ENCODE measurements at places on chromosomes 13 and 19. TPM values are rescaled to one million over a fixed set of nuclear protein-coding genes. Genes with fewer than 3 reads are reported as not detected.

The CEACAM3 gene
- not detected for total RNA-seq

DNA sequence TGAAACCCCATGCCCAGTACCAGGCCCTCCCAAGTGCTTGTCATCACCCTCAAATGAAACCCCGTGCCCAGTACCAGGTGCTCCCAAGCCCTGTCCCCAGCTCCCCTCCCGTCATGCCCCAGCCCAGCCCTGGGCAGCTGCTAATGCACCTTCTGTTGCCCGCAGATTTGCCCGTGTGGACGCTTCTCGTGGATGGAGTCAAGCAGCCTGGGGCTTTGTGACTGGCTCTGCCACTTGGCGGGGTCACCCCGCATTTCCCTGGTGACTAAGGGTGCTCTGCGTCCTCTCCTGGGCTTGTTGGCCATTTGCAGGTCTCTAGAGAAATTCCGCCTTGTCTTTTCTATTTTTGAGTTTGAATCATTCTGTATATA lies 82.7 kb downstream of the ATP11A start:
- no peak for DNase-seq
- H3K27me3 ChIP-seq = no peaks in the 10 kb centered on the region
- no peaks in the 10 kb centered on the region for H3K36me3 ChIP-seq
- no peak overlapping the region for H3K27ac ChIP-seq

The VSIG10L gene
- 4.7 TPM for total RNA-seq

- H3K4me3 ChIP-seq = no peak overlapping the region
- H3K27ac ChIP-seq = no peak overlapping the region
- DNase-seq = no peak
- no peaks in the 10 kb centered on the region for H3K27me3 ChIP-seq
- H3K36me3 ChIP-seq = no peaks in the 10 kb centered on the region
Measured at GRCh38 chr19:3125900-3126524, 9.8 kb upstream of the GNA15 start.

- peak; percentile 28 for DNase-seq
- H3K27ac ChIP-seq = no peak overlapping the region
- H3K4me1 ChIP-seq = no peaks in the 10 kb centered on the region
- no peaks in the 10 kb centered on the region for H3K27me3 ChIP-seq
Measured at GRCh38 chr13:23771956-23772355, 117.2 kb downstream of the MIPEP start.

DNA sequence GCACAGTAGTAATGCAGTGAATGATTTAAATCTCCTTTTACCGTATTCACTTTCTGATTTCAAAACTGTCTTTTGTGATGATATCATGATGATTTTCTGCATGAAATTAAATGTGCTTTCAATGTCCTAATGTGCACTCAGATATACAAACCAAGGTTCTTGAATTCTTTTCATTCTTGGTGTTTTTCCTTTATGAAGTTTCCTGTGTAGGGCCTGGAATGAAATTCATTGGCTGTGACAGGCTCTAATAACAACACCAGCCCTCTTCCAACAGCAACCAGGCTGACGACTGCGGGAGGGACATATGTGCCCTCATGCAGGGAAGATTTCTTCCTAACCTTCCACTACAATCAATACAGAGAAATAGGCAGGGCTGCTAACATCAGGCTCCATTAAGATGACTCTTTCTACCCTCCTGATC lies 1052.0 kb downstream of the DIAPH3 start:
- H3K27ac ChIP-seq = peak overlapping the region; percentile 87
- peaks cover 13% of the 10 kb centered on the region for H3K4me1 ChIP-seq
- no peak overlapping the region for H3K4me3 ChIP-seq
- H3K36me3 ChIP-seq = no peaks in the 10 kb centered on the region
- DNase-seq = peak; percentile 91
- H3K27me3 ChIP-seq = no peaks in the 10 kb centered on the region

DNA sequence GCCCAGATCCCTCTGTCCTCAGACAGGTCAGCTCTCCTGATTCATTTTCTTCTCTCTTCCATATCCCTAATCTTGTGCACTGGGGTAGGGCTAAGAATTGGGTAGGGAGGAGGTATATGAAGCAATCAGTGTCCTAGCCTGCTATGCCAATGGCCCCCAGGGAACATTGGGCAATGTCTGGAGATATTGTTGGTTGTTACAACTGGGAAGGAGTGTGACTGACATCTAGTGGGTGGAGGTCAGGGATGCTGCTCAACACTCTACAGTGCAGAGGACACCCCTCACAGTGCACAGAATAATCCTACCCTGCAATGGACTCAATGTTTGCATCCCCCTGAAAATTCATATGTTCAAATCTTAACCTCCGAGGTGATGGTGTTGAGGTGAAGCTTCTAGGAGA lies 57.5 kb downstream of the CPAMD8 start:
- no peaks in the 10 kb centered on the region for H3K4me1 ChIP-seq
- no peak overlapping the region for H3K4me3 ChIP-seq
- H3K27me3 ChIP-seq = no peaks in the 10 kb centered on the region
- no peak overlapping the region for H3K27ac ChIP-seq
- no peaks in the 10 kb centered on the region for H3K36me3 ChIP-seq

The JSRP1 gene
- total RNA-seq = 1.3 TPM

DNA sequence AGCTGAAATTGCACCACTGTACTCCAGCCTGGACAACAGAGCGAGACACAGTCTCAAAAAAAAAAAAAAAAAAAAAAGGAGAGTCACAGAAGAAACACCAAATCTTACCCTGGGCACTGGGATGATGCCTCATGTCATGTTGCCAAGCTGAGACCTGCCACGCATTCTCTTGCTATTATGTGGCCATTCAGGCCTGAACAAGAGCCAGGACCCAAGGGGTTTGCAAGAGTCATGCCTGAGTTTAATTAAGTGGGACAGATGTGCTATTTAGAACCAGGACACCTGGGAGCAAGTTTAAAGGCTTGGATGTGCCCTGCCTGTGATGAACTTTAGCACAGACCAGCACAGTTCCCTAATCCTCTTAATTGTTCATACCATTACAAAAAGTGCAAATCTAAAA lies 9.8 kb downstream of the PNMA8A start:
- no peaks in the 10 kb centered on the region for H3K27me3 ChIP-seq
- H3K4me1 ChIP-seq = peaks cover 4% of the 10 kb centered on the region
- no peak overlapping the region for H3K4me3 ChIP-seq
- DNase-seq = no peak
- no peak overlapping the region for H3K27ac ChIP-seq

The PRR36 gene
- 1.3 TPM for total RNA-seq

The POU2F2 gene
- total RNA-seq = 8.3 TPM

- no peaks in the 10 kb centered on the region for H3K36me3 ChIP-seq
- peak overlapping the region; percentile 94 for H3K4me3 ChIP-seq
- peaks cover 10% of the 10 kb centered on the region for H3K4me1 ChIP-seq
- peak; percentile 18 for DNase-seq
- peak overlapping the region; percentile 78 for H3K27ac ChIP-seq
Measured at GRCh38 chr13:95677564-95678266, 776 bp downstream of the DNAJC3 start.

DNA sequence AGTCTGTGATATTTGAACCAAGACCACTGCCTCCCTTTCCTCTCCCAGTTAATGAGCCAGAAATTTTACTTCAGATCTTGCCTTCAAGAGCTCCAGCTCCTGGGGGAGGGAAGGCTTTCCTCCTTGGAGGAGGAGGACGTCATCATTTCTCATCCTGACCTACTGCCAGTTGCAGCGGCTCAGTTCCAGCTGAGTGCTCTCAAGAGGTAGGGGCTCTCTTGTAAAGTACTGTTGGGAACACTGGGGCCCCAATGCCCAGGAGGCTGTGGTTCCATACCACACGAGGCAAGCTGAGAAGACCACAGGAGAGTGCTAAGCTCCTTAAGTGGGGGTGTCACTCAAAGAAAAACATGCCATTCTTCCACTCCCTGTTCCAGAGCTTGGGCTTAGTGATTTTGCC lies 36.2 kb downstream of the METTL21C start:
- H3K27ac ChIP-seq = no peak overlapping the region
- no peak overlapping the region for H3K4me3 ChIP-seq
- H3K4me1 ChIP-seq = no peaks in the 10 kb centered on the region
- DNase-seq = no peak
- peaks cover 17% of the 10 kb centered on the region for H3K36me3 ChIP-seq

- peak overlapping the region; percentile 99 for H3K4me3 ChIP-seq
- H3K27me3 ChIP-seq = no peaks in the 10 kb centered on the region
- peak; percentile 48 for DNase-seq
Measured at GRCh38 chr19:34173193-34173956, 1.1 kb downstream of the LSM14A start.

DNA sequence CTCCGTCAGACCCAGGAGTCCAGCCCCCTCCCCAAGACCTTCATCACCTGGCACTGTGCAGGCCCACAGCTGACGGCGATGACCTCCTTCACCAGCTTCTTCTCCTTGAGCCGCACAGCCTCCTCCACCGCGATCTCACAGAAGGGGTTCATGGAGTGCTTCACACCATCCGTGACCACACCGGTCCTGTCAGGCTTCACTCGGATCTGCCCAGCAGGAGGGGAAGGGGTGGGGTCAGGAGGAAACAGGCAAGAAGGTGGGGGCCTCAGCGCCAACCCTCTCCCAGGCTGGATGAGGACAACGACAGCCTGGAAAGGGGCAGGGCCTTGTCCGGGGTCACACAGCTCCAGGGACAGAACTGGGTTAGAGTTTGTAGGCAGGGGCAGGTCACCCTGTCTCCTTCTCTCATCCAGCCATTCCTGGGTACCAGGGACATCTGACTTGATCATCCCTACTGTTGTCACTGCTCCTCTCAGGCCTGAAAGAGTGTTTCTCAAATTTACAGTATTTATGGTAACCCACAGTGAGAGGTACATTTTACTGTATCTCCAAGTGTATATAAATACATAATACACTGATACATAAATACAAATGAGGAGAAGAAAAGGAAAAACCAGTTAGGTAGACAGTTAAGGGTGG lies 12.0 kb downstream of the ETFB start:
- no peak for DNase-seq
- no peak overlapping the region for H3K4me3 ChIP-seq
- no peak overlapping the region for H3K27ac ChIP-seq

The SYNGR4 gene
- total RNA-seq = not detected

The ACP7 gene
- not detected for total RNA-seq

The CYP4F8 gene
- not detected for total RNA-seq

The TYROBP gene
- total RNA-seq = not detected

GRCh38 chr13:113147206-113147605 lies 11.2 kb upstream of the PROZ start:
- H3K36me3 ChIP-seq = no peaks in the 10 kb centered on the region
- no peak for DNase-seq
- H3K27ac ChIP-seq = no peak overlapping the region
- H3K4me1 ChIP-seq = no peaks in the 10 kb centered on the region
- H3K27me3 ChIP-seq = no peaks in the 10 kb centered on the region
- H3K4me3 ChIP-seq = no peak overlapping the region

- H3K4me3 ChIP-seq = no peak overlapping the region
- no peak overlapping the region for H3K27ac ChIP-seq
- DNase-seq = no peak
- no peaks in the 10 kb centered on the region for H3K4me1 ChIP-seq
Measured at GRCh38 chr13:93399212-93399611, 172.6 kb downstream of the GPC6 start.

GRCh38 chr19:33904681-33905080 lies 108.0 kb downstream of the KCTD15 start:
- no peaks in the 10 kb centered on the region for H3K36me3 ChIP-seq
- peak; percentile 8 for DNase-seq
- H3K27ac ChIP-seq = no peak overlapping the region

GRCh38 chr19:57465680-57466381 lies 8.9 kb upstream of the VN1R1 start:
- no peaks in the 10 kb centered on the region for H3K27me3 ChIP-seq
- H3K27ac ChIP-seq = no peak overlapping the region
- DNase-seq = no peak
- H3K36me3 ChIP-seq = no peaks in the 10 kb centered on the region
- no peak overlapping the region for H3K4me3 ChIP-seq
- H3K4me1 ChIP-seq = no peaks in the 10 kb centered on the region

DNA sequence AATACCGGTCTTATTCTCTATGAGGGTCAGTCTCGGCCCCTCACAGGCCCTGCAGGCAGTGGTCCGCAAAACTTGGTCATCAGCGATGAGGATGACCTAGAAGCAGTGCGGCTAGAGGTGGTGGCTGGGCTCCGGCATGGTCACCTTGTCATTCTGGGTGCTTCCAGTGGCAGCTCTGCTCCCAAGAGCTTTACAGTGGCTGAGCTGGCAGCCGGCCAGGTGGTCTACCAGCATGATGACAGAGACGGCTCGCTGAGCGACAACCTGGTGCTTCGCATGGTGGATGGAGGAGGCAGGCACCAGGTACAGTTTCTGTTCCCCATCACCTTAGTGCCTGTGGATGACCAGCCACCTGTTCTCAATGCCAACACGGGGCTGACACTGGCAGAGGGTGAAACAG lies 1.8 kb downstream of the FREM2 start:
- H3K4me3 ChIP-seq = no peak overlapping the region
- no peak for DNase-seq
- no peak overlapping the region for H3K27ac ChIP-seq
- peaks cover 18% of the 10 kb centered on the region for H3K27me3 ChIP-seq
- no peaks in the 10 kb centered on the region for H3K36me3 ChIP-seq

DNA sequence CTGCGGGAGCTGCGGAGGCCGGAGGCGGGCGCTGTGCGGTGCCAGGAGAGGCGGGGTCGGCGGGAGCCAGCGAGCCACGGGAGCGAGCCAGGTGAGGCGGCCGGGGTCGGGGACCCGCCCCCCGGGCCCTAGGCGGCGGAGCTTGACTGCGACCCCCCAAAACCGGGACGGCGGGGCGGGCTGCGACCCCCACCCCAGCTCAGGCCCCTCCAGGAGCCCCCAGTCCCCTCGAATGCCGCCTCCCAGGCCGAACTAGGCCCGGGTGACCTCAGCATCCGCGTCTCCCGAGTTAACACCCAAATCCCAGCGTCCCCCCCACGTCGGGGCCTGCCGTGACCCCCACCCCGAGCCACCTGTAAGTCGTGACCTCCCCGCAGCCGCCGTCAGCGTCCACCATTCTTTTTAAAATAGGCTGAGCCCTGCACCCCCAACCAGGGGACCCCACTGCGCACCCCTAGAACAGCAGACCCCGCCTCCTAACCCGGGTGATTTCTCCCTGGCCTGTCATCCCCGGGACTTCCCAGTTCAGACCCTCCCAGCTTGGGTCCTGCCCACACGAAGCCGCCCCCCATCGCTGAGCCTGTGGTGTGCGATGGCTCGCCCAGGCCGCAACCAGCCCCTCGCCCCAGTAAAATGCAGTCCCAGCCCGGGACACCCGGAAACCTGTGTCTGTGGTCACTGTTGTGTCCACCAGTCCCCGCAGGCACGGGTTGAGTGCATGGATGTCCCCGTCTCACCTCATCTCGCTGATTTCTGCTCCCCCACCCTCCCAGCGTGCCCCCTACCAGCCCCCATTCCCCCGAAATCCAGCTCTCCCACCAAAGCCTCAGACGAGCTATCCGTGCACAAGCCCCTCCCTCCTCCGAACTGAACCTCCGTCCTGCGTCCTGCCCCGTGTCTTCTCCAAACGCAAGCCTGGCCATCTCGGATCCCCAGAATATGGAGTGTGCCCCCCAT lies 551 bp downstream of the FZR1 start:
- no peak for DNase-seq
- peak overlapping the region; percentile 82 for H3K4me3 ChIP-seq
- peak overlapping the region; percentile 80 for H3K27ac ChIP-seq
- H3K4me1 ChIP-seq = peaks cover 36% of the 10 kb centered on the region

The SIAH3 gene
- not detected for total RNA-seq

The CEACAM21 gene
- 2.4 TPM for total RNA-seq

The HCST gene
- 2.1 TPM for total RNA-seq

GRCh38 chr19:35872180-35872579 lies 3.8 kb downstream of the APLP1 start:
- no peak overlapping the region for H3K27ac ChIP-seq
- peaks cover 8% of the 10 kb centered on the region for H3K4me1 ChIP-seq
- H3K27me3 ChIP-seq = peaks cover 3% of the 10 kb centered on the region
- H3K36me3 ChIP-seq = no peaks in the 10 kb centered on the region
- DNase-seq = no peak
- H3K4me3 ChIP-seq = no peak overlapping the region

- H3K4me1 ChIP-seq = no peaks in the 10 kb centered on the region
- no peak overlapping the region for H3K4me3 ChIP-seq
- H3K27ac ChIP-seq = no peak overlapping the region
- peaks cover 2% of the 10 kb centered on the region for H3K27me3 ChIP-seq
- H3K36me3 ChIP-seq = no peaks in the 10 kb centered on the region
Measured at GRCh38 chr13:21230516-21230915, 54.1 kb downstream of the MRPL57 start.
